ENCODE measurements at places on chromosomes 3 and 15.

- DNase-seq, result no peak
Observed at GRCh38 chr3:143414571-143415253, 295.1 kb downstream of the CHST2 start.

DNA sequence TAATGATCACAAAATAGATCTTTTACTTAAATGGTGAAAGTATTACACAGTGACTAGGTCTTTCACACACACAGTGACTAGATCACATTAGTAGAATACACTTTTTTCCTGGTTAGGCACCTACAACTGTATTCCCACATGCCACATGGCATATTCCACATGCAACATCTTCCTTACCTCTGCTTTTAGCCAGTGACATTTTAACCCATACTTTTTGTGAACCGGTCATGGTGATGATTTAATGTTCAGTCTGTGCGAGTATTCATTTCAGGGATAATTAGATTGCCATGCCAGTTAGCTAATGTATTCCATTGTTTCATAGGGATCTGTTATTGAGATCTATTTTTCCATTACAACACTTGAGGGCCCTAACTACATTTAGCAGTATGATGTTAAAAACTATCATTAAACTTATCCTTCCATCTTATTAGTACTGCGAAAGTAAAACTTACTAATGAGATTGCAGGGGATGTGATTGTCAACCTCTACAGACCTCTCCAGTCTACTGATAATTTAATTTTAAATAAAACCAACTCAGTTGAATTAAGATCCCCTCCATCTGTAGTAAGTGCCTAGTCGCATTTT lies 28.3 kb downstream of the TSEN2 start:
- no peak for DNase-seq

- no peak for DNase-seq
Observed at GRCh38 chr15:92653836-92654539, 1.6 kb downstream of the FAM174B start.

DNA sequence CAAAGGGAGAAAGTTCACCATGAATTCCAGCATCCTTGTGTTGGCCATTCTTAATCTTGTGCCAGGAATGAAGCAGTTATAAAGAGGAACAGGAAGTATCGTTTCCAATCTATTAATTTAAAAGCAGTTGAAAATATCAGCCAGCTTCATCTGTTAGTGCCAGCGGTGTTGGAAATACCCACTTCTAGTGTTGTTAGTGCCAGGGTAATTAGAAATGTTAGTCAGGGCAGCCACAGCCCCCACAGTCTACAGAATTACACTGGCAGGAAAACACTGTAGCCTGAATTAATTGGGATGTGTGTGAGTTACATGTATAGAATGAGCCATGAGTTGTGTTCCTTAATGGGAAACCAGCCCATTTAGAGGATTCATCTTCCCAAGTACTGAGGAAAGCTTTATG lies 127.8 kb downstream of the GHSR start:
- DNase-seq, result no peak

GRCh38 chr15:90232196-90232595 lies 1.5 kb downstream of the CIB1 start:
- no peak for DNase-seq

DNA sequence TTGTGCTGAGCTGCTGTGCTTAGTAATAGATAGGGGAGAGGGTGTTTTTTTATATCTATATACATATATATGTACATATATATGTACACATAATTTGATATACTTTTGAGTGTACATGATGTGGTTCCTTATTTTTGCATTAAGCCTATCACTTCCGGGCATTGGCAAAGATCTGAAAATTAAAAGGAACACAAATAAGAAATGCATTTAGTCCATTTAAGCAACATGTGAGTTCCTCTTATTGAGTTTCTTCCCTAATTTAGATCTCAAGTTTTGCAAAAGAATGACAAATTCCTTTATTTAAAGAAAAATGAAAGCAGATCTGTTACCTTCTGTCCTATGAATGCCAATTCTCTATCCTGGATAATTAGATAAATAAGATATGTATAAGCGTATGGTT lies 435.1 kb downstream of the LPP start:
- no peak for DNase-seq

- DNase-seq, result no peak
Observed at GRCh38 chr3:169558371-169558770, 105.1 kb downstream of the MECOM start.

GRCh38 chr15:60774829-60775463 lies 296.0 kb upstream of the ICE2 start:
- DNase-seq, result no peak

- DNase-seq, result no peak
Observed at GRCh38 chr15:67883234-67883773, 43.5 kb upstream of the RNU6-1 start.

- DNase-seq, result no peak
Observed at GRCh38 chr15:50017522-50017921, 101.5 kb downstream of the ATP8B4 start.

DNA sequence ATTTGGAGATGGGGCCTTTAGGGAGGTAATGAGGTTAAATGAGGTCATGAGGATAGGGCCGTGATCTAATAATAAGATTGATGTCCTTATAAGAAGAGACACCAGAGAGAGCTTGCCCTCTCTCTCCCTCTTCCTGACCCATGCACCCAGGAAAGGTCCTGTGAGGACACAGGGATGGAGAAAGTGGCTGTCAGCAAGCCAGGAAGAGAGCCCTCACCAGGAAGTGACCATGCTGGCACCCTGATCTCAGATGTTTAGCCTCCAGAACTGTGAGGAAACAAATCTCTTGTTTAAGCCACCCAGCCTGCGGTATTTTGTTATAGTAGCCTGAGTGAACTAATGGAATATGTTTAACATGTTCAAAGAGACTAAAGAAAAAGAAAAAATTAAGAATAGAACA lies 15.3 kb upstream of the GNB5 start:
- no peak for DNase-seq

DNA sequence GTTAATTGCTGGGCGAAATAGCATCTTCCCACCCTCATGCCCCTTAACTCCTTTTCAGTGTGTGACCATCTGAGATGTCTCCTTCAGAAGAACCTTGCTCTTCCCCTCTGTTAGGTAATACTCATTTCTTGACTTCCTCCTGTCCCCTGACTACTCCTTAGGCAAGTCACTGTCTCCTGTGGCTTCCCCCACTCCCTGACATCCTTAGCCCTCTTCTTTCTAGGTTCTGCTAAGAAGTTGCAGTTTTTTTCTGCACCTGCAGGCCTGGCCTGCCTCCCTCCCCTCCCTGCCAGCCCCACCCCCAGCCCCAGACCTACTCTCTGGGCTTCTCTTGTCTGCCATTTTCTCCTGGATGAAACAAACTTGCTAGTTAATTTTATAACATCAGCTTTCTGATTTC lies 15.2 kb upstream of the EID1 start:
- no peak for DNase-seq

DNA sequence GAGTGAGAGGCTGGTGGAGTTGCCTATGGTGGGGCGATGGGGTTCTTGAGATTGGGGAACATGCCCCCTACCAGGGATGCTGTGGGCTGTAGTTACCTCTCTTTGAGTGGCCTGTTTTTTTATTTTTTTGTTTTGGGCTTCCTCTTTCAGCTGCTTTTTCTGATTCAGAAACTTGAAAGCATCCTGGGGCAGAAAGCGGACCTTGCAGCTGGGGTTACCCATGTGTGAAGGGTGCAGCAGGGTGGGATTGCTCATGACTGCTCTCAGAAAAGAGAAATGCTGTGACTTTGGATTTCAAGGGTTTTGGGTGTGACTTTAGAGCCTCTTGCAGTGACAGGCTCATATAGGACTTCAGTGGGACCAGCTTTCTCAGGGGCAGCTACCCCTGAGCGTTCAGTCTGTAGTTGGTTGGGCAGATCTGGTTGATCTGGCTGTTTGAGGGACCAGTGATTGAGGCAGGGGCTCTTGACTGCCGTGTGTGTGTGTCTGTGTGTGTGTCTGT lies 1.8 kb downstream of the LIMD1 start:
- DNase-seq, result no peak

DNA sequence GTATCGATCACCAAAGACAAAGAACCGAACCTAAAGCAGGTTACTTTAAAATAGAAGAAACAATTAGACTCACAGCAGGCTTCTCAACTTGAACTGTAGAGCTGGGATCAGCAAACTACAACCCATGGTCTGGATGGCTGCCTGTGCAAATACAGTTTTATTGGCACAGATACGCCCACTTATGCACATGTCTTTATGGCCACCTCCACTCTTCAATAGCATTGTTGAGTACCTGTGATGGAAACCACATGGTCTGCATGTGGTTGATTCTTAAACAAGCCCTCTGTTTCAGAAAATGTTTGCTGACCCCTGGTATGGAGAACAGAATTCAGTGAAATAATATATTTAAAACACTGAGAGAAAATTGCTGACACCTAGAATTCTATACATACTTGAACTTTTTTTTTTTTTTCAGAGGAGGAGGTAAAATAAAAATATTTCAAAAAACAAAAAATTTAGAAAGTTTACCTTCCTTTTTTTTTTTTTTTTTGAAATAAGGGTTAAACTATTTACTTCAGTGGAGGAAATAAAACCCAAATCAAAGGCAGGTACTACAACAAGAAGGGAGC lies 263.8 kb upstream of the ATP10A start:
- DNase-seq, result no peak

DNA sequence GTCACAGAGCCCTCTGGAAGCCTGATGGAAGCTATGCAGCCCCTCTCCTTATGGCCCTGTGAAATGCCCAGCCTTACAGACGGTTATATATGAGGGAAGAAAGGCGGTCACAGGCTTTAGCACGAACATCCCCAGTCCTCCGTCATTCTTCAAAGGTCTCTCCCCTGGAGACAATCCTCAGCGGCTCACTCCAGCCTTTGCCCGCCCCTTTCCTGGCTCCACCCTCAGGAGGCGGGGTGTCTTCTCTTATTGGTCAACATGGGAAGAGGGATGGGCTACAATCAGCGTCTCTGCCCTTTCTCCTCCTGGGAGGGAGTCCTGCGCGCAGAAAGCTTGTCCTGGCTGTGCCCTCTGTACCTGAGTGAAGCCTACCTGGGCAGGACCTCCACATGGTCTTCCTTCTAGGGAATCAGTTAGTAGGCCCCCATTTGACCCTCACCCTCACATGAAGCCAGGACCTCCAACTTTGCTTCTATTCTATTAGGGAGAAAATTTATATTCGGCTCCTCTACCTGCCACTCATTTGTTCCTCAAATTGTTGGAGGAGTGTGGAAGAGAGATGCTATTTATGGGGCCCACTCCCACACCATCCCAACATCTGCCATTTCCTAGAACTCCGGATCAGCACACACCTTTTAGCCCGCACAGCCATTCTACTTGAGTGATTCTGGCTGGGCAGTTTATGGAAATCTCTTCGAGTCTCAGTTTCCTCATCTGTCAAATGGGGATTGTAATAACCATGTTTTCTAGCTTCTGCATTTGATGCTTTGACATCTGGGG lies 112.9 kb upstream of the SLC6A11 start:
- no peak for DNase-seq

DNA sequence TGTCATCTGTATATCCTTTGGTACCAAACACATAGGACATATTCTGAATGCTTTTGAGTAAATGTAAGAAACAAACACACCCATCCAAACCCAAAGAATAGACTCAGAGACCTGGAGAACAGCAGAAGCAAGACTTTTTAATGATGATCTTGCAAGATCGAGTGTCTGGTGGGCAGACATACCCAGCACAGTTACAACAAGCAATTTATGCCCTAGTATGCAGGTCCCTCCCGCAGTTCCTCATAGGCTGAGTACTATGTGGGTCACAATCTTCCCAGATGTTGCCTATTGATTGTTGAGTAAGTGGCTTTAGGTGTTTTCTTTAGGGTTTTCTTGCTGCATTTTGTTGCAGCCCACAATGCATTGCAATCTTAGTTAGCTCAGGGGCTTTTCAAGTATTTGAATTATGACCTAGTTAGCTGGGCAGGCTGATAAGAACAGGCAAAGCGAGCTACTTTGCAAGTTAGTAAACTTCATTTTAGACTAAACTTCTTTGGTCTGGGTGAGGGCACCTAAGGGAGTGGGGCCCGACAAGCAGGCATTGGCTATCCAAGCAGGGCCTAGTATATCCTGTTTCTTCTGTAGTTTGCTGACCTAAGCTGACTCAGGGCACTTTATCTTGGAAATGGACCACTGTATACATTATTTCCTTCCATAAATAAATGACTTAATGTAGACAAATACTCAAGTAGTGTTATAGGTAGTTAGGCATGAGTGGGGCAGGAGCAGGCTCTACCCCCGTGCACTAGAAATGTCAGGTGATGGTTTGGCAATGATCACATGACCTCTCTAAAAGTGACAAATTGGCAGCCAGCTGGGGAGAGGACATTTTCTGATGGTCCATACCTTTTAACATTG lies 87.3 kb upstream of the LIPC start:
- DNase-seq, result no peak

DNA sequence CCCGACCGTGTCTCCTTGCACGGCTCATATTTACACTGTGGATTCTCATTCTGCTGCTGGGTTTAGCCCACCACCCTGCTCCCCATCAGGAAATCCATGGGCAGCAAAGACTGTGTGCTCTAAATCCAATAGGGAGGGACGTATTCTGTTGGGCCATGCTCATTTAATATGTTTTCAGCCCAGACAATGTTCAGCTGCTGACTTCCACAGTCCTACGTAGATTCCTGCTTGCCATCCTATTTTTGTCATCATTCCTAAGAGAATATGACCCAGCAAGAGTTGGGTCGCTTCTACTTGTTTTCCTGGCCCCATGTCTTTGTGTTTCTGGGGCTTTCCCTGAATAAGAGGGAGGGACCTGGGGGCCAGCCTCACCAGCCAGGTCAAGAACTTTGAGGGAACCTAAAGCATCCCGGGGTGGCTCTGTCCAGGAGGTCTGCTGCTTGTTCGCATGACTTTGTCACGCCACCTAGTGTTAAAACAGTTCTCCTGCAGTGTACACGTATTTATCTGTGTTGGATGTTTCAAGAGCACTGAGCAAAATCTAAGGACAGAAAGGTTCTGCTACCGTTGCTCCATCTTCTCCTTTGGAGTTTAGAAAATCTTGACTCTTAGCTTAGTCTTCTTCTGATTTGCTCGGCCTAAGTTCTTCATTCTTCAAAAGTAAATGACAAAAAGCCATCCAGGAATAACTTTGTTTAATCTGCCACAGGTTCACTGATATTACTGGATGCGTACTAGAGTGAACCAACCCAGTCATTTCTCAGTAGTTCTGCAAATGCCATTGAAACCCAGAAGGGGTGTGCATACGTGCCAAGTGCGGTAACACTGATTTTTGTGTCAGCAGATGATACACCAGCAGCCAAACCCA lies 79.8 kb upstream of the NR2E3 start:
- peak; percentile 3 for DNase-seq

- DNase-seq, result no peak
Observed at GRCh38 chr3:52437326-52438103, 7.4 kb downstream of the SEMA3G start.

All from activated CD4-positive, alpha-beta T cell treated with anti-CD3 and anti-CD28 coated beads, Interleukin-2, amount 50 U/mL, for 1 hour (primary cell).